Activated naive CD8-positive, alpha-beta T cell treated with anti-CD3 and anti-CD28 coated beads for 36 hours (primary cell): ENCODE measurements at places on chromosomes 7 and 10. TPM values are rescaled to one million over a fixed set of nuclear protein-coding genes. Genes with fewer than 3 reads are reported as not detected.

The VDAC2 gene
- total RNA-seq = 266 TPM

The LOXL4 gene
- not detected for total RNA-seq

The PHYHIPL gene
- not detected for total RNA-seq

DNA sequence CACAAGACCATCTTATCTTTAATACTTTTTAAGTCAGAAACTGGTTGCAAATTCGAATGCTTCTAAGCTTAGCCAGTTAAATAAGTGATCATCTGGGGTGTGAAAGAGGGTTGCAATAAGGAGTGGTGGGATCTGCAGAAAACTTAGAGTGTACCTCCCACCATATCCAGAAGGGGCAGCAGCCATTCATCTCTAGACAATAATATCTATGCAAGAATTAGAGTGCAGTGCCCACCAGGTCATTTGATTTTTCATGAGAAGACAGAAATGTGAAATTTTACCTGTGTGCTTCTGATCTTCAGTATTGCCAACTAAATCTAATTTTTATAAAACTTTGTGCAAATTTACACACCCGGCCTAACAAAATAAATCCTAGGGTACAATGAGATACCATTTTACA, 127.2 kb upstream of the SP4 start:
- no peaks in the 10 kb centered on the region for H3K27me3 ChIP-seq
- no peak for DNase-seq
- H3K4me3 ChIP-seq = no peak overlapping the region
- H3K36me3 ChIP-seq = no peaks in the 10 kb centered on the region
- H3K4me1 ChIP-seq = peaks cover 11% of the 10 kb centered on the region

GRCh38 chr7:107694386-107694785, 33.8 kb downstream of the SLC26A4 start:
- no peaks in the 10 kb centered on the region for H3K36me3 ChIP-seq
- peaks cover 7% of the 10 kb centered on the region for H3K4me1 ChIP-seq
- no peak overlapping the region for H3K27ac ChIP-seq
- no peak for DNase-seq

GRCh38 chr10:101110856-101111523, 20.1 kb upstream of the TLX1 start:
- no peak overlapping the region for H3K4me3 ChIP-seq
- H3K27me3 ChIP-seq = peaks cover 51% of the 10 kb centered on the region
- no peak overlapping the region for H3K27ac ChIP-seq
- H3K36me3 ChIP-seq = no peaks in the 10 kb centered on the region
- no peaks in the 10 kb centered on the region for H3K4me1 ChIP-seq

- DNase-seq = peak; percentile 88
- H3K27me3 ChIP-seq = no peaks in the 10 kb centered on the region
- peaks cover 20% of the 10 kb centered on the region for H3K36me3 ChIP-seq
- H3K27ac ChIP-seq = peak overlapping the region; percentile 87
- H3K4me3 ChIP-seq = peak overlapping the region; percentile 88
Measured at GRCh38 chr7:100675581-100676350, 2.2 kb downstream of the GNB2 start.

- H3K4me1 ChIP-seq = peaks cover 3% of the 10 kb centered on the region
- no peak overlapping the region for H3K27ac ChIP-seq
- peaks cover 6% of the 10 kb centered on the region for H3K36me3 ChIP-seq
- H3K4me3 ChIP-seq = no peak overlapping the region
- no peaks in the 10 kb centered on the region for H3K27me3 ChIP-seq
Measured at GRCh38 chr10:23120001-23120934, 24.9 kb downstream of the MSRB2 start.

DNA sequence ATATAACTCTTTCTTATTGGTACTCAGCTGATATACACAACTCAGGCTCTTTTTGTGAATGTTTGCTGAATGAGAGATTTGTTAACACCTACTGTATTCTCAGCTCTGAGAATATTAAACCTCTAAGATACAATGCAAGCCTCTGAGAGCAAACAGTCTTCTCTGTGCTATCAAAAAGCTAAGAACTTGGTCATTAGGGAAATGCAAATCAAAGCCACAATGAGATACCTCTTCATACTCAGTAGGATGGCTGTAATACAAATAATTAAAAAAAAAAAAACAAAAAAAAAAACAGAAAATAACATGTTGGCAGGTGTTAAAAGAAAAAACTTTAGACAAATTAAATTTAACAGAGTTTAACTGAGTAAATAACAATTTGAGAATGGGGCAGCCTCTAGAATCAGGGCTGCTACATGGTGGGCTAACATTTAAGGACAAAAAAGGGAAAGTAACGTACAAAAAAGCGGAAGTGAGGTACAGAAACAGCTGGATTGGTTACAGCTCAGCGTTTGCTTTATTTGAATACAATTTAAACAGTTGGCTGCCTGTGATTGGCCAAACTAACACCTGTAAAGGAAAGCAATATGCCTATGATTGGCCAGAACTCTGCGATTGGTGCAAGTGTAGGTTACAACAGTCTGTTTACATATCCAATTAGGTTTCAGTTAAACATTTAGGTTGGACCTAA, 14.8 kb upstream of the MTURN start:
- peaks cover 5% of the 10 kb centered on the region for H3K4me1 ChIP-seq
- peaks cover 4% of the 10 kb centered on the region for H3K36me3 ChIP-seq
- no peak overlapping the region for H3K27ac ChIP-seq
- no peaks in the 10 kb centered on the region for H3K27me3 ChIP-seq
- no peak overlapping the region for H3K4me3 ChIP-seq
- no peak for DNase-seq

DNA sequence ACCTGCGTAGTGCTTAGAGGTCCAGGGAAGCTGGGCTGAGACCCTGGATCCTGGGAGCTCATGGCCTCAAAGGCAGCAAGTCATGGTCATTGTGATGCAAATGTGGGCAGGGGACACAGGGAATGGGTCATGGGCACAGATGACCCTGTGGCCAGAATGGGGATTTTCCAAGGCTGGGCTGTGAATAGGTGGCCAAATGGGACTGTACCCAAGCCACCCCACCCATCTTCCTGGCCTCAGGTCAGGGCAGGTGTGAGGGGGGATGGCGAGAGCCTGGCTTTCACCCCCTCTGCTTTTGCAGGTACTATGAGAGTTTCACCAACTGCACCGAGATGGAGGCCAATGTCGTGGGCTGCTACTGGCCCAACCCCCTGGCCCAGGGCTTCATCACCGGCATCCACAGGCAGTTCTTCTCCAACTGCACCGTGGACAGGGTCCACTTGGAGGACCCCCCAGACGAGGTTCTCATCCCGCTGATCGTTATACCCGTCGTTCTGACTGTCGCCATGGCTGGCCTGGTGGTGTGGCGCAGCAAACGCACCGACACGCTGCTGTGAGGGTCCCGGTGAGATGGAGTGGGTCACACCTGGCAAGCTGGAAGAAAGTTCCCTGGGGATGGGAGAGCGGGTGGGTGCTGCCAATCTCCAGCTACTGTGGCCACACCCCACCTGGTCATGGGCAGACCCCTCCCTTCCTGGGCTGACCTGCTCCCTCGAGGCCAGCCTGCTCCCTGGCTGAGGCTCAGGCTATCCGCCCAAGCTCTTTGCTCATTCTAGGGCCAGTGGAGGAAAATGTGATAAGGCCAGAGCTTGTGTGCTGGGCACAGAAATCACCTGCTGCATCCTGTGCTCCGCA, 25.5 kb downstream of the RAMP3 start:
- no peak overlapping the region for H3K27ac ChIP-seq
- peaks cover 5% of the 10 kb centered on the region for H3K27me3 ChIP-seq
- H3K4me3 ChIP-seq = no peak overlapping the region

DNA sequence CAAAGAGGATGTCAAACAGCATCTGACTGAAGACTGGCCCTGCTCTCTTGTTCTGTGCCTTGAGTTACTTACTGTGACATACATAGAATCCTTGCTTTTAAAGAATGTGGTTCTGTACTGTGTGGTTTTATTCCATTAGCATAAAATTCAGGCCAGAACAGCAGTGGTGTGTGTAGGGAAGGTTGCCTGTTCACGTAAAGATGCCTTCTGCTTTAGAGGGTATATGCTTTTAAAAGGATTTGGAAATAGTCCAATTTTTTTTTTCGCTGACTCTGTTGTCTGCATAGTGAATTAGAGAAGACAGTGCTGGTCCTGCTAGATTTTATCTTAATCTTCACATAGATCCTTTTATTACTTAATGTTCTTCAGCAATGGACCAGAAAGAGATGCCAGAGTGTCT, 470.8 kb upstream of the SEMA3A start:
- no peak overlapping the region for H3K27ac ChIP-seq
- H3K4me3 ChIP-seq = no peak overlapping the region
- no peak for DNase-seq
- H3K27me3 ChIP-seq = no peaks in the 10 kb centered on the region
- H3K4me1 ChIP-seq = peaks cover 3% of the 10 kb centered on the region
- no peaks in the 10 kb centered on the region for H3K36me3 ChIP-seq

GRCh38 chr10:111200505-111201186, 123.8 kb downstream of the ADRA2A start:
- no peaks in the 10 kb centered on the region for H3K4me1 ChIP-seq
- peaks cover 13% of the 10 kb centered on the region for H3K27me3 ChIP-seq
- H3K36me3 ChIP-seq = no peaks in the 10 kb centered on the region
- DNase-seq = no peak
- no peak overlapping the region for H3K27ac ChIP-seq
- no peak overlapping the region for H3K4me3 ChIP-seq

GRCh38 chr7:28362812-28363211, 49.5 kb upstream of the CREB5 start:
- H3K36me3 ChIP-seq = no peaks in the 10 kb centered on the region
- H3K4me3 ChIP-seq = no peak overlapping the region
- H3K27me3 ChIP-seq = peaks cover 4% of the 10 kb centered on the region
- no peaks in the 10 kb centered on the region for H3K4me1 ChIP-seq
